ENCODE measurements at places on chromosomes 4 and X.

GRCh38 chr4:101153653-101154052 lies 193.7 kb downstream of the PPP3CA start:
- no peak for DNase-seq

- DNase-seq, result peak; percentile 19
Observed at GRCh38 chr4:77959566-77960338, 97.1 kb downstream of the MRPL1 start.

- DNase-seq, result no peak
Observed at GRCh38 chrX:15653961-15654360, 10.6 kb downstream of the CLTRN start.

- DNase-seq, result no peak
Observed at GRCh38 chr4:5448221-5448620, 260.1 kb downstream of the EVC2 start.

DNA sequence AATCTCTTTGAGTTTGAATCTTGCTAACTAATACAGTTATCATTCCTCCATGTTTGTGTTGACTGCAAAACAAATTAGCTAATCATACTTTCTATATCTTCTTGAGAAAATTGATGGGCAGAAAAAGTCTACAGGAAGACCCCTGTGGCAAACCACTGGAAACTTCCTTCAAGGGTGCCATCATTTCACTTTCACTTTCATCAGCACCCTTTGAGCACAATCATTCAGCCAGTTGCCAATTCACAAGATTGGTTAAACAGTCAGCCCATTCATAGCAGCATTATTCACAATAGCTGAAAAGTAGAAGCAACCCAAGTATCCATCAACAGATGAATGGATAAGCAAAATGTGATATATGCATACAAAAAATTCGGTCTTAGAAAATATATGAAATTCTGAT lies 101.5 kb downstream of the CCDC160 start:
- no peak for DNase-seq

DNA sequence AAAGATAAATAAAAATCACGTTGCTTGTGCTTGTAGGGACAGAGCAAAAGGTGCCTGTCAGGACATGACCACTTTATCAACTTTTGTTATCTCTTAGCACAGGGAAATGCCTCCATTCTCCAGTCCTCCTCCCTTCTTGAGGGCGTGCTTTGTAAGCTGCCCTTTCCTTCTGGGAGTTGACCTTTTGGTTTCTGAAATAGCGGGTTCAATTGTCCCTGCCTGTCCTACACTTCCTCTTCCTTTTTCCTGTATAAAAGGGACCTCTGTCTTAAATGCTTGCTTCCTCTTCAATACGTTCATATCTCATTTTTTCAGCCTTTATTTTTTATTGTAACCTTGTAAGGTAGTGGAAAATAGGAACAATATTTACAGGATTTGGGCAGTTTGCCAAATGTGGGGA lies 153.5 kb downstream of the SH3BGRL start:
- DNase-seq, result no peak

GRCh38 chr4:107570952-107571351 lies 149.1 kb downstream of the PAPSS1 start:
- no peak for DNase-seq

DNA sequence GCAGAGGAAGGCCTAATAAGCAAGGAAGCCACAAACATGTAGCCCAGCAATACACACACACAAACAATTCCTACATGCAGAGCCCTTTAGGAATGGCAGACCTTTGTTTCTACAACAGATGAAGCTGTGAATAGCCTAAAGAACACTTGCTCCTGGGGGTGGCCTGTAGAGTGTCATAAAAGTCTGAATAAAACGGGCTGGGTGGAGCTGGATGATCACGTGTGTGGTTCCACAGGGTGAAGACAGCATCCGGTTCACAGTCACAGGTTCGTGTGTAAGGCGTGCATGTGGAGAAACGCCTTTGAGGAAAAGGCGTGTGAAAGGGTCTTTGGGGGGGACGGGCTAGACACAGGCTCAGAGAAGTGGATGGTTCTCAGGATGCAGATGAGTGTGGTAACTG lies 156.1 kb downstream of the AFAP1 start:
- DNase-seq, result no peak

DNA sequence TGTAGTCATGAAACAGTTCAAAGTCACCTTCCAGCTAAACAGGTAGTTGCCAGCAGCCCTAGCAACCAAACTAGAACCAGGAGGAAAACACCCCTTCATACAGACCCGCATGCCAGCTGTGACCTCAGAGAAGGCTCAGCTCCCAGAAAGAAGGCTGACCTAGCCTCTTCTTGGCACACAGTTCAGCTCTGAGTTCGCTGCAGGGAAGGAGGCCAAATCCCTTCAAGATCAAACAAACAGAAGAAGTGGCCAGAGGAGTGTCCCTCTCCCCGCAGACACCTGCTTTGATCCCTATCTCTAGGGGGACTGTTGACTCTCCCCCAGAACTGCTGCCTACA lies 56.0 kb downstream of the HADH start:
- no peak for DNase-seq

DNA sequence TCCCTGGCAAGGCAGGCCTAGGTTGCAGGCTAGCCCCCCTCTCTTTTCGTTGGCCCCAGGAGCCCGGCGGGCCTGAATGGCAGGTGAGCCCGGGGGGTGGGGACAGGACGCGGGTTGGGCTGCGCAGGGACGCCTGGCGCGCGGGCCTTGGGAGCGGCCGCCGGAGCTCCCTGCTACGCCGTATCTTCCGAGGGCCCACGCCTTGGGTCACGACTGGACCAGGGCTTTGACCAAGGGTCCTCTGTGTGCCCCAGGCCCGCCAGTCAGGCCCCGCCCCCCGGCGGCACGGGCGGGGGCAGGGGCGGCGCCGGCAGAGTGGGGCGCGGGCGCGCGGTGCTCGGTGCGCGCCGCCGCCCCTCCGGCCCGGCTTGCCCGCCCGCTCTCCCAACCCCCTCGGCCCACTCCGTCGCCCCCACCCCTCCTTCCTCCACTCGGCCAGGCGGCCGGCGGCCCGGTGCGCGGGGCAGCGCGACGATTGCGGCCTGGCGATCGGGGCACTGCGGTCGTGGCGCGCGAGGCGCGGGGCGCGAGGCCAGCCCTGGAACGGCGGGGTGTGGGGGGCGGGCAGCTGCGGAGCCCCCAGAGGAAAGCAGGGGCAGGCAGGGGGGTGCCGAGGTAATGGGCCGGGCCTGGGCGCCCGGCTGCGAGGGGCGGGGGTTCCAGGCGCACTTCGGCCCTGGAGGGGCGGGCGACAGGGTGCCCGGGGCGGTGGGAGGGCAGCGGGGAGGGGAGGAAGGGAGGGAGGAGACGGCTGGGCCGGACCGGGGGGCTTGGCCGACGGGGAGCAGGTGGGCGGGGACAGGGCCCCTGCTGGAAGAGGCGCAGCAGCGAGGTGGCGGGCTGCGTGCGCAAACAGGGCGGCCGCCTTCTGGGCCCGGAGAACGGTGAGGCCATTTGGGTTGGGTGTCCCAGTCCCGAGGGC lies at the start of gene PRRG3:
Gene PRRG3, plus strand, starts transcription at position 798 of the 922 bp plus-strand sequence. CDS start 3,357 bp downstream, outside the sequence.
- DNase-seq, result no peak
